Activated naive CD4-positive, alpha-beta T cell (primary cell): ENCODE measurements at places on chromosomes 5 and 9.

DNA sequence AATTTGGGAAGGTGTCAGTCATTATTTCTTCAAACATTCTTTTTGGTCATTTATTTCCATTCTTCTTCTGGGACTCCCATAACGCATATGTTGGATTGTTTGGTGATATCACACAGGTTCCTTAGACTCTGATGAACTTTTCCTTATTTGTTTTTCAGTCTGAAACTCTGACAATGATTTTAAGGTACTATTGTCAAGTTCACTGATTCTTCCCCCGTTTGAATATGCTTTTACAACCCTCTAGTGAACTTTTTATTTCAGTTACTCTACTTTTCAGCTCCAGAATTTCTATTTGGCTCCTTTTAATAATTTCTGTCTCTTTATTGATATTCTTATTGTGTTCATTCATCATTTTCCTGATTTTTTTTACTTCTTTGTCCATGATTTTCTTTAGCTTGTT is 92.5 kb upstream of the RORB start:
- no peak for DNase-seq

GRCh38 chr9:20262611-20263010 is 359.7 kb downstream of the MLLT3 start:
- DNase-seq, result no peak

- DNase-seq, result no peak
Observed at GRCh38 chr5:102523541-102524175, 24.9 kb upstream of the SLCO6A1 start.

- no peak for DNase-seq
Observed at GRCh38 chr5:61919920-61920319, 386.1 kb upstream of the KIF2A start.

DNA sequence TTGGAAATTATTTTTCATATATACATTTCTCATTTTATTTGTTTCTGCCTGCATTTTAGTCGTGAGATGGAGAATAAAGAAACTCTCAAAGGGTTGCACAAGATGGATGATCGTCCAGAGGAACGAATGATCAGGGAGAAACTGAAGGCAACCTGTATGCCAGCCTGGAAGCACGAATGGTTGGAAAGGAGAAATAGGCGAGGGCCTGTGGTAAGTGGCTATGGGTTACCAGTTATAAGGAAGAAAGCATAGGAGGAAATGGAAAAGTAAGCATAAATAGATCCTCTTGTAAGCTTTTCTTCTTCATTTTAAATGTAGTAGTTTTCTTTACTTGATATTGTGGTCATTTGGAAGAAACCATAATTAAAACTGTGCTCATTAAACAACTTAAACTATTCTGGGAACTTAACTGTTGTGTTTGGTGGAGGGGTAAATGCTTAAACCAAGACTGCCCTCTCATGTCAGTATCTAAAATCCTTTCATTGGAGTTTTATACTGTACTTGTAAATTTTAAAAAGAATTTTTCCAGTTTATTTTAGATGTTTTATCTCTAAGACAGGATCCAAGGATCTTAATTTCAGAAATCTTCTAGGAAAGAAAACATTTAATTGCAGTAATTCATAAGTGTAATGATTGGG is 41.3 kb downstream of the MAP3K1 start:
- no peak for DNase-seq

- no peak for DNase-seq
Observed at GRCh38 chr5:54093861-54094260, 216.5 kb downstream of the ARL15 start.

GRCh38 chr9:37531699-37532098 is 44.5 kb downstream of the FBXO10 start:
- no peak for DNase-seq

- DNase-seq, result no peak
Observed at GRCh38 chr5:88884608-88884877, 1.6 kb upstream of the MEF2C start.

DNA sequence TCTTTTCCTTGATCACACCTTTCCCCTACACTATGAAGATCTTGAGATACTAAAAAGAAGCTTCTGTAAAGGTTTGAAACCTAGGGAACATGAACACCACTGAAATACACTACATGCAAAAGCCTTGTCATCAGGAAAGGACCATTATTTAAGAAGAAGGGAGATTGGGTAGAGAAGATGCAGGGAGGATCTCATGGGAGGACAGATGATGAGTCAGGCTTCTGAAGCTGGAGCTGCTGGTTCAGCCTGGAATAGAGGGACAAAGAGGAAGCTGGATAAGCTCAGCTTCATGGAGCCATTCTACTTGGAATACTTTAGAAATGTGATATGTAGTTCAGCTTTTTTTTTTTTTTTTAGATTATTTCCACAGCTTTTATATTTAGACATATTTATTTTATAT is 169.8 kb downstream of the MAN2A1 start:
- DNase-seq, result no peak

DNA sequence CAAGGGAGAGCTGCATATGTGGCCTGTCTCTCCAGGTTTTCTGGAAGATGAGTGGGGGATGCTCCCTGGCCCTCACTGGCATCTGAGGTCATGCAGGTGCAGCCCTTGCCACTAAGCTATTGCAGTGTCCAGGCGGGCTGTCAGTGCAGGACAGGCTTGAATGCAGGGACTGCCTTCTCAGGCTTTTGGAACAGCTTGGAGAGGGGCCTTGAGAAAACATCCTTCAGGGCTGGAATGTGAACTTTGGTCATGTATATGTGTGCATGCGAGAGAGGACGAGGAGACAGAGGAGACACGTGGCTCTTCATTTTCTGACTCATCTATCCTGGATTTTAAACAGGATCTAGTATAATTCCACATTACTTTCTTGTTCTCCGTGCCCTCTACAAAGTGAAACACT is 90.3 kb downstream of the MACROH2A1 start:
- DNase-seq, result no peak

GRCh38 chr9:88464851-88465250 is 70.1 kb upstream of the NXNL2 start:
- DNase-seq, result no peak

DNA sequence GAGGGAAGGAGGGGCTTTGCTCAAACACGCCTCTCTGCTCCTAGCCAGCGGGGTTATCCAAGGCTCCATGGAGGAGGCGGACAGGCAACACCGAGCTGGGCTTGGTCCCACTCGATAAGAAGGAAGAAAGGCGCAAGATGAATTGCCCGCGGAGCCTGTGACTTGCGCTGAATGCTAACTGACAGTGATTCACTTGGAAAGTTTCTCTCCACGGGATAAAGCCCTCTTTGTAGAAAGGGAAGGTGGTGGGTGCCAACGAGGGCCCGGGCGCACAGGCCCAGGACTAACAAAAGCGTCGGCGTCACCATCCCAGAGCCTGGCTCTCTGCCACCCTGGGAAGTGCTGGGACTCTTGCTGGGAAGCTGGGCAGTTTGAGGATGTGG is 76.0 kb downstream of the VAV2 start:
- no peak for DNase-seq

GRCh38 chr5:111313017-111313724 is 89.0 kb downstream of the CAMK4 start:
- DNase-seq, result no peak

- no peak for DNase-seq
Observed at GRCh38 chr5:157323107-157323706, 57.3 kb downstream of the CYFIP2 start.

DNA sequence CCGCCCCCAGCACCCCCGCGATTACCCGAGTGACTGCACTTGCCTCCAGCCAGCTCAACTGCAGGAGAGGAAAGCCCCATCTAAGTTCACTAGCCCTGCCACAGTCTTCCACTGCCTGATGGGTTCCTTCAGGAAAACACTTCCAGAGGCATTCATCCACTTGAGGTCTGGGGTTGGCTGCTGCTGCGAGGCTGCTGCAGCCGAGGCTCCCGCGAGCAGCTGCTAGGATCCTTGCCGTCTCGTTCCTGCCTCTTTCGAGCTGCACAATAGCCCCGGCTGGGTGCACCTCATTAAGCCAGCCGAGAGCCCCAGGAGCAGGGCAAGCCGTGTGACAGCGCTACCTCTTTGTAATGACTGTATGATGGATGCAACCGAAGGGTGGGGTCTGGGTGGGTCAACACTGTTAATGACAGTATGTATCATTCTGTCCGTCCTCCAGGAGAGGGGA is 24.2 kb upstream of the ELAVL2 start:
- DNase-seq, result no peak

DNA sequence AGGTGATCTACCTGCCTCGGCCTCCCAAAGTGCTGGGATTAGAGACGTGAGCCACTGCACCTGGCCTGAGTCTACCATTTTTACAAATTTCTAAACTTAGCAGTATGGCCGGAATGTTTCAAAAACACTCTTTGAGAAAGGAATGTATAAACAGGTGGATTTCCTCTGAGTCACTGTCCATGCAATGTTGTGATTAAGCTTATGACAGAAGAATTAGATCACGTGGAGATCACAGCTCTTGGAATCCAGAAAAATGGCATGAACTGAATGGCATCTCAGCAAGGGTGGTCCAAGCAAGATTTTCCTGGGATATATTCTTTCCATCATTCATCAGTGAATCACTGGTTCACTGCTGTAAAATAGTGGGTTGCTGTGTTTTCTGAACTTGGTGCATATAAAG is 865.0 kb downstream of the PTPRD start:
- no peak for DNase-seq

DNA sequence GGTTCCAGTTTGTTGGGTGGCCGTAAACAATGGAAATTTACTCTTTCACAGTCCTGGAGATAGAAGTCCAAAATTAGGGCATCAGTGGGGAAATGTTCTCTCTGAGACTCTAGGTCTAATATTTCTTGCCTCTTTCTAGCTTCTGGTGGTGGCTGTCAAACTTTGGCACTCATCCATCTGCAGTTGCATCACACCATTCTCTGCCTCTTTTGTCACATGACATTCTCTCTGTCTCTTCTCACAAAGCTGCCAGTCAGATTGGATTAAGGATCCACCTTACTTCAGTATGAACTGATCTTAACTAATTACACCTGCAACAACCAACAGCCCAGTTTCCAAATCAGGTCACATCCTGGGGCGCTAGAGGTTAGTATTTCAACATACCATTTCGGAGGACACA is 222.9 kb upstream of the FTMT start:
- no peak for DNase-seq

- DNase-seq, result no peak
Observed at GRCh38 chr9:97802276-97802675, 50.8 kb upstream of the FOXE1 start.

- DNase-seq, result no peak
Observed at GRCh38 chr5:102971676-102972293, 148.2 kb downstream of the GIN1 start.

GRCh38 chr5:177447611-177448243 is 1.1 kb downstream of the PRR7 start:
- DNase-seq, result no peak

GRCh38 chr9:4174546-4175175 is 125.2 kb downstream of the GLIS3 start:
- no peak for DNase-seq

GRCh38 chr5:172815631-172816030 is 18.4 kb upstream of the ERGIC1 start:
- DNase-seq, result no peak

- DNase-seq, result no peak
Observed at GRCh38 chr9:1087120-1087881, 37.1 kb downstream of the DMRT2 start.

DNA sequence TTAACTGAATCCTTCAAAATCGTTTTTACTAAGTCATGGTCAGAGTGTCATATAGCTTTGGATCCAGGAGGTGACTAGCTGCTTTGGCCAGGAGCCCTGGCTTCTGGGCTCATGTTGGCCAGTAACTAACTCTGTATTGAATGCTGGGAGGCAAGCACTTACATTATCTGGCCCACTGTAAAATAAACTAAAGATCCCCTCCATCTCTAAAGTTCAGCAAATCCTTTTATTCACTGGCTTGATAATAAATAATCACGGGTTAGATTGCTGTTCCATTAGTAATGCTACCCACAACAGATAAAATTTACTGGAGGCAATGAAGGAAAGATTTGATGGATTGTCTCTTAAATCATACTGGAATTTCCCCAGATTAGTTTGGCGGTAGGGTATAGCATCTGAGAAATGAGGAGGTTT is 382.2 kb upstream of the TLE4 start:
- DNase-seq, result no peak

DNA sequence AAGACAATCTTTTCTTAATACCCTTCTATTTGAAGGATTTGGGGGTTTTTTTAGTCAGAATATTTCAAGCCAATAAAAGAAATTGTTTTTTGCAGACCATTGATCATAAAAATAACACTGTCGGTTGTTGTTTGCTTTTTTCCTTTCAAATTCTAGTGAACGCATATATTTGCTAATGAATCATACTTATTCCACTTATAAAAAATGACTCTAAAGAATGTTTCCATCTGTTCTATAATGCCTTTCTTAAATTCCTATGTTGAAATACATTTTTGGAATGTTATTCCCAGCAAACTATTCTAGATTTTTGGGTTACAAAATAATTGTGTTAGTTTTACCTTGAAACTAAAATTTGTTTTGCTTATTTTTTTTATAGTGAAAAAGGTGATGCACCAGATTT is 32.2 kb downstream of the CWC27 start:
- DNase-seq, result no peak

DNA sequence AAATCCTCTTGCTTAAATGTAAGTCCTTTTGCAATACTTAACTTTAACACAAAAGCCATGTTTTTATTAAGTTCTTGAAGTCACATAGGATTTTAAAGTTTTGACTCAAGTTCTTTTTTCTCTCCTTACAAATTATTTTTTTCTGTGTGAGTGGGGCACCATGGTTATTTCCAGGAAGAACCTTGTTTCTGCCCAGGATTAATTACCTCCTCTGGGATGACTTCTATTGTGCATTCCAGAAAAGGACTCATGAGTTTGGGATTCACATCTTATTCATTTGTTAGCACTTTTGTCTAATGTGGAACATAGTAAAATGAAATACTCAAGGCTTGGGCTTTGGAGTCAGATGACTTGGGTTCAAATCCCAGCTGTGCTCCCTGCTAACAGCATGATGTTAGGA is 421.4 kb upstream of the WWC1 start:
- no peak for DNase-seq
